Epithelial cell of alveolus of lung (primary cell): ENCODE measurements at places on chromosomes 5 and 9. TPM values are rescaled to one million over a fixed set of nuclear protein-coding genes. Genes with fewer than 3 reads are reported as not detected.

Gene CLTA
- 255 and 279 TPM in 2 replicates for total RNA-seq

Gene ADAMTS16
- 0.08 and 0.52 TPM in 2 replicates for total RNA-seq

Gene PTPRD
- total RNA-seq, result 4.8 and 65.2 TPM in 2 replicates

Gene HRH2
- total RNA-seq, result not detected in 2 replicates

Gene SLC6A7
- under 0.01 TPM in 1 of 2 replicates, not detected in the other for total RNA-seq

Gene SHC3
- 3.5 and 6.5 TPM in 2 replicates for total RNA-seq

Gene BTNL9
- total RNA-seq, result not detected in 2 replicates

Gene TPPP
- 0.24 TPM in 1 of 2 replicates, not detected in the other for total RNA-seq

Gene NELFB
- 49.1 and 60.2 TPM in 2 replicates for total RNA-seq

Gene CDC20B
- under 0.01 TPM in 1 of 2 replicates, not detected in the other for total RNA-seq

Gene CCL28
- total RNA-seq, result 0.65 and 1.0 TPM in 2 replicates

Gene FOXD4
- 0.24 and 0.65 TPM in 2 replicates for total RNA-seq

Gene BARHL1
- total RNA-seq, result not detected in 2 replicates

Gene OLFM1
- 0.16 and 1.2 TPM in 2 replicates for total RNA-seq

Gene AFAP1L1
- 9.0 and 9.7 TPM in 2 replicates for total RNA-seq

Gene ORM2
- total RNA-seq, result not detected in 2 replicates

Gene ACSL6
- not detected in 2 replicates for total RNA-seq

Gene C6
- total RNA-seq, result 1.2 TPM in 1 of 2 replicates, not detected in the other

Gene GLRA1
- not detected in 2 replicates for total RNA-seq

Gene ANKH
- 7.3 and 22.6 TPM in 2 replicates for total RNA-seq

Gene CTSL
- total RNA-seq, result 142 and 173 TPM in 2 replicates

Gene TOR4A
- 38.1 and 52.4 TPM in 2 replicates for total RNA-seq

Gene PCDHGC3
- 51.5 and 161 TPM in 2 replicates for total RNA-seq

Gene PCDHGC4
- total RNA-seq, result 0.13 and 3.1 TPM in 2 replicates

Gene SLC45A2
- total RNA-seq, result not detected in 2 replicates

Gene DNAI1
- not detected in 2 replicates for total RNA-seq

Gene LCP2
- total RNA-seq, result under 0.01 TPM in 1 of 2 replicates, not detected in the other

Gene SCGB3A2
- total RNA-seq, result not detected in 2 replicates

Gene LAMC3
- total RNA-seq, result 1.8 and 3.7 TPM in 2 replicates

Gene GPR150
- 0.80 and 1.0 TPM in 2 replicates for total RNA-seq

Gene TOR2A
- 14.0 and 18.3 TPM in 2 replicates for total RNA-seq
